ENCODE measurements at places on chromosomes 12 and 14.

DNA sequence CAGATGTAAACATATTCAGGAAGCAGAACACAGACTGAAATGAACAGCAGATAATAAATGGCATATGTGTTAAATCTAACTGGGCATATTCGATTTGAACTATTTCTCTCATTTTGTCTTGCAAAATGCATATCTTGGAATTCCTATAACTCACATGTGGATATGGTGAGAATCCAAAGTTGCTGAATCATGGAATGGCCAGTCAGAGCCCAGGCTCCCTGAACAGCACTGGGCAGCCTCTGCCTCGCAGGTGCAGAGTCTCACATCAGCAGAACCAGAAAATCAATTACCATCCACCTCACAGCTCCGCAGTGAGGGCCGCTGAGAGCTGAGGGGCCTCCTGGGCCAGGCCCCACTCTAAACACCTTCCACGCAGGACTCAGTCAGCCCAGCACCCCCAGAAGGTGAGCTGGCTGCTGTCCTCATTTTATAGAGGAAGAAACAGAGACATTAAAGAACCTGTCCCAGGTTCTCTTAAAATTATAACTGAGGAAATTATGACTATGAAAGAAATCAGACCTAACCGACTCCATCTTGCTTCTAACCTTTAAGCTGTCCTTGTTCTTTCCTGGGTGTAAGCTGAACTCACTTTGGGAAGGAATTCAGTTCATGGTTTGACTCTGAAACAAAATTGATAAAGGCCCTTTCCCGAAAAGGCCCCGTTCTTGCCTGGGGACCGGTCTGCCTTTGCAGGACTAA, 269.1 kb upstream of the SFSWAP start:
- no peak for DNase-seq

DNA sequence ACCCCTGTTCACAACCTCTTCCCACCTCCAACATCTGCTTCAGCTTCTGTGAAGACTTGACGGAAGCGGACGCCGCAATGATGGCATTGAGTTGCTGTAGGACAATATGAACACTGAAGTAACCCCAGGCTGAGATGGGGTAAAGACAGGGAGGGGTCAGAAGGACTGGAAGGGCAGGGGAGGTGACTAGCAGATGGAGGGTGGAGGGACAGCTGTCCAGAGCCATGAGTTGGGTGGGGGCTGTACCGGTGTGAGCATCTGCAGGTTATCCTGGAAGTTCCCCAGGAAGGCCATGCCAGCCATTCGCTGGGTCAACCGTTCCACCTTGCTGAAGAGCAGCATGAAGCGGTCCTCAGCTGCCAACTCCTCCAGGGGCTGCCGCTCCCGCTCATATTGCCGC, 26.1 kb downstream of the PRPF40B start:
- no peak for DNase-seq

DNA sequence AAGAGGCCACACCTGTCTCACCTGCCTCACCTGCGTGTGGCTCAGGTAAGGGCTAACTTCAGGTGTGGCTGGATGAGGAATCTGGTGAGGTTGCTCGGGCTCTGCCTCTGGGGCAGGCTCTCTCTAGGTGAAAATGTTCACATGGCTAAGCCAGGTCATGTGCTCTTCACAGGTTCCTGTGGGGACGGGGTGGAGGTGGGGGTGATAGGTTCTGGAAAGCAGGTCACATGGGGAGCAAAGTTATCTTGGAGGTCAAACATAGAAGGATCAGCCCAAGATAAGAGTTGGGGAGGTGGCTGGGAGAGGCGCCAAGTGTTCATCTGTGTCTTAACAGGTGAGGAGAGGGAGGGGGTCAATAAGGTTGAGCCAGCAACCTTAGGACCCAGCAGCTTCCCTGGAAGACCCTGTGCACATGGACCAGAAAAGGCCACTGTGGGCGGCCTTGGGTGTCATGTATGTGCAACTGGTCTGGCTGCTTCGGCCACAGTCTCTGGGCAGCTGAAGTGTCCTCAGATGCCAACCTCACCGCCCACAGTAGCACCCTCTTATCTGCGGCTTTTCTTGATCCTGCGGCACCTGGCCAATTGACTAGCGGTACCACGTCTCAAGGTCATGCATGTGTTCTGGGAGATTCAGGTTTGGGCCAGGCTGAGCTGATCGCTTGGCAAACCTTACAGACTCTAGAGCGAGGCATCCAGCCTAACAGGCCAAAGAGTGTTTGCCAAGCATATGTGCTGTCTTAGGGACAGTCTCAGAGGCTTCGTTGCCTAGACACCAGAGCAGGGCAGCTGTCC, 60.5 kb downstream of the CACNA1C start:
- no peak for DNase-seq

- no peak for DNase-seq
Observed at GRCh38 chr12:124398578-124399227, 103.8 kb downstream of the RFLNA start.

DNA sequence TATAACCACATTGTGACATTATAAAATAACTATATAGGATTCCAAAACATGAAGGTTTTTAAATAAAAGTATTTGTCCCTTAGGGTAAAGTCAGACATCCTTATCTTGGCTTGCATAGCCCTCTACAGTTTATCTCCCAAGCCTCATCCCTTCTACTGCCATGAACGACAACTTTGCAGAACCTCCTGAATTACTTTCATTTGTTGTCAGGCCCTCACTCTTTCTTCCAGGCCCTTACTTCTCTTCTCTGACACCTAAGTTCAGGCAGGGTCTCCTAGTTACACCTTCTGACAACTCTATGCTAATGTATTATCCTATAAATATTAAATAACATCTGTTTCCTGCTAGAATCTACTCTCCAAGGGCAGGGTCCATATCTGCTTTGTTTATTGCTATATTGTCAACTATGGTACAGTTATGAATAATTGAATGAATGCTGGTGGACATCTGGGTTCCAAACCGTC, 115.7 kb upstream of the MDM1 start:
- DNase-seq = no peak

GRCh38 chr14:35986219-35986573, 160.1 kb downstream of the BRMS1L start:
- DNase-seq = no peak

DNA sequence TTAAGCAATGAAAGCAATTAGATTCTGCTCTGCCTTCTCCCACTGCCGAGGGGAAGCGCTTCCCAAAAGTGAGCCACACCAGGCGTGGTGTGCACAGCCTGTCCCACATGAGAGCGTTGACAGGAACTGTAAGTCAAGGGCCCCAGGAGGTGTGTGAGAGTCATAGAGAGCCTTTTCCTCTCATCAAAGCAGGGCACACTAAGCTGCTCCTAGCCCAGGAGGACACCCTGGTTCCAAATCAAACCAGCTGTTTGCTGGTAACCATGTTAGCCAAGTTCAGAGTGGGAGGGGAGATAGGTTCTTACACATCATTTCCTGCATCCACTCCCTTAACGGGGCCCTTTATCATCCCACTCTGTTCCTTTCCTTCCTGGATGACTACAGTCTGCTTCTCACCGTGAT, 98.3 kb downstream of the SPTSSA start:
- DNase-seq = no peak

DNA sequence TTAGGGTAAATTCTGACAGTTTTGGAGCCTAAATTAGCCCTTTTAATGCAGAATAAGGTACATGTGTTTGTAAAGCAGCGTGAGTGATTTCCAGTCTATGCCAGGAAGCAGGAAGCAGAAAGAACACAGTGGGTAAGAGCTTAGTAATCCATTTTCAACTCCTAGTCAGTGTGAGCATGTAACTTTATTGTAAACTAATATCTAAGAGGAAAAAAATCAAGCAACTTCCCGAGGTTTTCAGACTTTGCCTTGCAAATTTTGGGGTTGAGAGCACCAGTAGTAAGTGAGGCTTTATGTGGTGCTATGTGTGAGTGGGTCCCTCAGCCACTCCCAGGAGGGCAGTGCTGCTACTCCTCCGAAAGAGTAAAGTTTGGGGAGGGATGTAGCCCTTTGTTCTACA, 2.9 kb downstream of the CIPC start:
- DNase-seq = no peak

DNA sequence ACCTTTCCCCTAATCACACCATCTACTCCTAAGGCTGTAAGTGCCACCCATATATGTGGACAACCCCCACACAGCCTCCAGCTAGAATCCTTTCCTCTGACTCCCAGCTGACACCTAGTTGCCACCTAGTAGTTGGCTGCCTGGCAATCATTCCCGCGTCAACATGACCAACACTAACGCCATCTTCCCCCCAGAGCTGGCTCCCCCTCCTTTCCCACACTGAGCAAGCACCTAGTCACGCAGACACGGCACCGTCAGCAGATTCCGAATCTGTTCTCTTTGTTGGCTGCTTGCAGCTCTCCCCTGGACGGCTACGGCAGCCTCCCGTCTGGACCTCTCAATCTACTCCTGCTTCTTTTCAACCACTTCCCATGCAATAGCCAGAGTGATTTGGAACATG, 27.7 kb downstream of the UBR7 start:
- DNase-seq = no peak

DNA sequence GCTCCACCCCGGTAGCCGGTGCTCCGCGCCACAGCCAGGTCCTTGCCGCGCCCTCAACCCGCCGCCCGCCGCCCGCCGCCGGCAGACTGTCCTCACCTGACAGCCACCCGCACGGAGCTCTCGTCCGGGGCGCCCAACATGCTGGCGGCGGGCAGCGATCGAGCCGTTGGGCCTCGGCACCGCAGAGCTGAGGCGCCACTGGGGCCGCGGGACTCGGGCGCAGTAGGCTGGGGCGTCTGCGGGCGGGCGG, 164 bp downstream of the KIF21A start:
- DNase-seq = no peak

- DNase-seq = no peak
Observed at GRCh38 chr12:31234053-31234840, 91.7 kb downstream of the SINHCAF start.

DNA sequence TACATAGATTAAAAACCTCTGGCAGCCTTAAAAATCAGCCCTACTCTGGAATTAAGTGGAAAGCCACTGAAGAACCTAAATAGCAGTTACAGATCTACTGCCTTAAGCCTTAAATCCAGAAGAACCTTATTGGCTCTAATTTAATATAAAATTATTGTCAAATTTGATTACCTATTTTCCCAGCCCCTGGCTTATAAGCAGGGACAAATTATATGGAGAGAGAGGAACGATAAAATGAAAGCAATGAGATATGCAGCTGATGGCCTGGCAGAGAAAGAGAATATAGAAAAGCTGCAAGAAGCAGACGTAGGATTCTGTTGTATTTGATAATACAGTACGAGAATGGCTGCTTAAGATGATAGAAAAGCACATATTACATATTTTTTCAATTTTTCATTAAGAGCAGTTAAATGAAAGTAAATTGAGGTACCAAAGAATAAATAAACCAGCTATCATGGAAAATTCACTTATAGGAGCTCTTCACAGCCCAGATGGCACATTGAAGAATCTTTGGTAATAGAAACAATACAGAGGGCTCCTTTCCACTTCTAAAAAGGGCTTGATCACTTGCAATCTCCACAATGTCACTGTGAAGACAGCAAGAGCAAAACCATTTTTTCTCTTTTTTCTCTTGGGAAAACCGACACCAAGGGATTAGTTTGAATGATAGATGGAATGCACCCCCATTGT, 129.4 kb downstream of the KICS2 start:
- no peak for DNase-seq

GRCh38 chr12:53170215-53170614, 10.3 kb upstream of the ZNF740 start:
- DNase-seq = no peak

DNA sequence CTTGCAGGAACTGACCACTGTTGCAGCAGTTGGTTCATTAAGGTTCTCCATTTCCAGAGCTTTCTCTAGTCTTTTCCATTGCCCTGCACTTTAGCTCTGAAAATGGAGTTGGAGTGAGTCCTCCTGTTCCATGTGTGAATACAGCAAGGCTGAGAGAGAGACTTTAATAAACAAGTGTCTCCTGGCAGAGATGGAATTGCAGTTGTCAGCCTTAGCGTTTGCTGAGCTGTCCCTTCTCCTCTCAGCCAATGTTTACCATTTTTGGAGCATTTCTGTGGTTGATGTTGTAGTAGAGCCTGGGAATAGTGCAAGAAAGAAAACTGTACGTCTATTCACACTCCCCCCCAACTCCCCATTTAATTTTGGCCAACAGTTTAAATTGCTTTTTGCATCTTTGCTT, 7.5 kb upstream of the MANSC4 start:
- DNase-seq = no peak

DNA sequence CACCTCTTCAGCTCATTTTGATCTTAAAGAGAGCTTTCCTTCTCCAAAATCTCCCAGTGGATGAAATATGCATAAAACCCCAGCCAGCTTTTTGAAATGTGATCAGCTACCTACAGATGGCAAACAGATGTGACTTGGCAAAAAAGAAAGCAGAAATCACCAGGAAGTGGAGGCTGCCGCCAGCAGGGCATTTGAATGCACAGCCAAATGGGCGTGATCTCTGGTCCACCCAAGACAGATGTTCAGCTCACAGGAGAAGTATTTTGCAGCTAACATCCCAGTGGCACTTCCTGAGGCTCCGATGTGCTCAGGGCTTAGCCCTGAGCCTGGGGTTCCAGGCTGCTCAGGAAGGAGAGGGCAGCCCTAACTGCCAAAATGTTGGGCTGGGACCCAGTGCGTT, 78.3 kb downstream of the LGMN start:
- DNase-seq = no peak

DNA sequence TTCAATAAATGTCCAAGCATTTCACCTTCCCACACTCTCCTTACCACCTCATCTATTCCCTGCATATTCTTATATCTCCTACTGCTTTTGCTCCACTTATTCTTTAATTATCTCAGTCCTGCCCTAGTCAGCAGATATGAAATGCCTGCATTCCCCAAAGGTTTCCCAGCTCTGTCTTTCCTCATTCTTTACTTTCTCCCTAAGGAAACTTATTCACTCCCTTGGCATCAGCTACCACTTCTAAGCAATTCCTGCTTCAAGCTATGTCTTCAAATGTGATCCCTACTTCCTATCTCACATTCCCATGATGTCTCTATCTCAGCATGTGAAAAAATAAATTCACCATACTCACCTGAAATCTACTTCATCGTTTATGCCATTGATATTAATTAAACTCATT, 111.8 kb downstream of the CAPZA3 start:
- no peak for DNase-seq

DNA sequence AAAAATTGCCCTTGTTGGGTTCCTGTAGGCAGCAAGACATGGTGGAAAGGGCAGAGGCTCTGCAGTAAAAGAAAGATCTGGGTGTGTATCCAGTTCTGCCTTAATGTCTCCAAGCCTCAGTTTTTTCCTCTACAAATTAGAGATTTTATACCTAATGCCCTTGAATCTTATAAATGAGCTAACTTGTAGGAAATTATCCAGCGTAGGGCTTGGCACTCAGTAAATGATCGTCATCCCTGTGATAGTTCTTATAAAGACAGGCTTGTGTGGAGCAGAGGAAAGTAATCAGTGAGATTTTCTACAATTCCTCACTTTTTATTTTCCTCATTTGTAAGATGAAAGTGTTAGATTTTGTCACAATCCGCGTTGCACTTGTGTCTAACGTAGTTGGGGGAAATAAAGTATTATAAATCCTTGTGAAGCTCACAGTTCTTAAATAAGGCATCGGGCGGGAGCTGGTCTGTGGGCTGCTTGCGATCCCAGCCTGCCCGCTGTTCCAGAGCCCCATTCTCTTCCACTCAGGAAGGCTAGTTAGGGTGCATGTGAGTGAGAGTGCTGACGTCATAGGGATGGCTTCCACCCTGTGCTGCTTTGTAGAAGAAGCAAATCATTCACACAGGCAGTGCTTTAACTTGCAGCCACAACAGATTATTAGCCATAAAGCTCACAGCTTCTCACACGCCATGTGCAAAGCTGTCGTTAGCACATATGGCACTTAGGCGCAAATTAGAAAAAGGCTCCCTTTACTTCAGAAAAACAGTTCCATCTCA, 87.6 kb downstream of the EML1 start:
- no peak for DNase-seq

GRCh38 chr12:123278101-123278627, 6.5 kb upstream of the CDK2AP1 start:
- DNase-seq = no peak

GRCh38 chr12:100020370-100020769, 35.6 kb upstream of the ANKS1B start:
- no peak for DNase-seq

All from GM12892 (cell line).